Aortic smooth muscle cell (primary cell): ENCODE measurements at places on chromosomes 11 and 22. TPM values are rescaled to one million over a fixed set of nuclear protein-coding genes. Genes with fewer than 3 reads are reported as not detected.

Gene APOBEC3H
- 0.62 and 1.2 TPM in 2 replicates for total RNA-seq

Gene DEPDC7
- 3.4 and 5.8 TPM in 2 replicates for total RNA-seq

Gene APOL1
- 39.0 and 42.4 TPM in 2 replicates for total RNA-seq

Gene RFPL2
- not detected in 2 replicates for total RNA-seq

Gene TMEM191B
- total RNA-seq: 1.6 and 3.1 TPM in 2 replicates

Gene GGTLC3
- not detected in 2 replicates for total RNA-seq

Gene SCARF2
- total RNA-seq: 22.6 and 26.4 TPM in 2 replicates

Gene CATSPER1
- 0.13 and 0.19 TPM in 2 replicates for total RNA-seq

Gene CSNK2A3
- 1.1 and 1.2 TPM in 2 replicates for total RNA-seq

Gene OVOL1
- total RNA-seq: not detected in 2 replicates

Gene TRIM34
- total RNA-seq: 16.4 and 21.3 TPM in 2 replicates

Gene OR52E6
- not detected in 2 replicates for total RNA-seq

Gene GUCD1
- 113 and 146 TPM in 2 replicates for total RNA-seq

Gene RFPL1
- not detected in 2 replicates for total RNA-seq

Gene UCP3
- total RNA-seq: 0.26 and 0.44 TPM in 2 replicates

Gene RAC2
- 3.0 and 4.4 TPM in 2 replicates for total RNA-seq

Gene RAB38
- 3.3 and 5.9 TPM in 2 replicates for total RNA-seq

Gene GLYAT
- not detected in 2 replicates for total RNA-seq

Gene GGT1
- total RNA-seq: 0.44 and 0.79 TPM in 2 replicates

Gene JOSD1
- total RNA-seq: 66.4 and 66.5 TPM in 2 replicates

Gene KRTAP5-11
- total RNA-seq: not detected in 2 replicates

Gene CNGA4
- 0.06 TPM in 1 of 2 replicates, not detected in the other for total RNA-seq

Gene RIBC2
- 1.2 and 1.5 TPM in 2 replicates for total RNA-seq

Gene CCDC81
- total RNA-seq: 0.26 and 0.87 TPM in 2 replicates

Gene PATE4
- not detected in 2 replicates for total RNA-seq

Gene ARHGEF12
- 110 and 136 TPM in 2 replicates for total RNA-seq

Gene BACE1
- 28.9 and 41.5 TPM in 2 replicates for total RNA-seq

Gene DRD4
- 0.06 TPM in 1 of 2 replicates, not detected in the other for total RNA-seq

Gene POTEH
- not detected in 2 replicates for total RNA-seq

Gene CASP5
- total RNA-seq: not detected in 2 replicates

Gene ENTHD1
- not detected in 2 replicates for total RNA-seq

Gene C11orf86
- total RNA-seq: not detected in 2 replicates

Gene NFAM1
- under 0.01 TPM in 1 of 2 replicates, not detected in the other for total RNA-seq

Gene CNTN5
- total RNA-seq: 1.4 and 1.5 TPM in 2 replicates

Gene RIMBP3B
- 0.19 and 0.26 TPM in 2 replicates for total RNA-seq

Gene ANKK1
- total RNA-seq: 0.06 TPM in 1 of 2 replicates, not detected in the other

Gene NXPE2
- total RNA-seq: 0.06 and 0.13 TPM in 2 replicates

Gene TRPM5
- not detected in 2 replicates for total RNA-seq
